NCI-H1105 (cell line): ENCODE measurements at places on chromosomes 7 and 10.

- DNase-seq: peak; percentile 82
Observed at GRCh38 chr10:80356563-80356988, at the start of the genes DYDC1 and DYDC2. DYDC1 (minus strand) TSS chr10:80356755; CDS start chr10:80352601, 4,154 bp downstream. DYDC2 (plus strand) TSS chr10:80356781; CDS start chr10:80362444, 5,663 bp downstream.

DNA sequence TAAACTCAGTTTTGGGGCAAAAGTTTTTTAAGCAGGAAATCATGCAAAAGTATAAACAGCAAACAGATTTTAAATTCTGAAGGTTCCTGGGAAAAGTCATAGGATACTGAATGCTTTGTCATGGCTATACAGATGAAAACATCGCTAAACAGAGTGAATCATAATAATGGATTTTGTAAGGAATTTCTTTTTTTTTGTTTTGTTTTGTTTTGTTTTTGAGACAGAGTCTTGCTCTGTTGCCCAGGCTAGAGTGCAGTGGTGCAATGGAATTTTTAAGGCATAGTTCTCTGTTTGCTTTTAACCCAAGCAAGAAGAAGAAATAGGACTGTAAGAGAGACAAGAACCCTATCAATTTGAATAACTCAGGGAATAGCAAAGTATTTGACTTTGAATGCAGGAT is 285.3 kb downstream of the NRG3 start:
- no peak for DNase-seq

GRCh38 chr7:155669717-155670505 is 25.4 kb downstream of the RBM33 start:
- no peak for DNase-seq

- no peak for DNase-seq
Observed at GRCh38 chr7:1706381-1706720, 36.3 kb downstream of the ELFN1 start.

- no peak for DNase-seq
Observed at GRCh38 chr10:91574236-91574635, 58.6 kb downstream of the PPP1R3C start.

- no peak for DNase-seq
Observed at GRCh38 chr10:17227367-17228090, 512 bp upstream of the VIM start.

DNA sequence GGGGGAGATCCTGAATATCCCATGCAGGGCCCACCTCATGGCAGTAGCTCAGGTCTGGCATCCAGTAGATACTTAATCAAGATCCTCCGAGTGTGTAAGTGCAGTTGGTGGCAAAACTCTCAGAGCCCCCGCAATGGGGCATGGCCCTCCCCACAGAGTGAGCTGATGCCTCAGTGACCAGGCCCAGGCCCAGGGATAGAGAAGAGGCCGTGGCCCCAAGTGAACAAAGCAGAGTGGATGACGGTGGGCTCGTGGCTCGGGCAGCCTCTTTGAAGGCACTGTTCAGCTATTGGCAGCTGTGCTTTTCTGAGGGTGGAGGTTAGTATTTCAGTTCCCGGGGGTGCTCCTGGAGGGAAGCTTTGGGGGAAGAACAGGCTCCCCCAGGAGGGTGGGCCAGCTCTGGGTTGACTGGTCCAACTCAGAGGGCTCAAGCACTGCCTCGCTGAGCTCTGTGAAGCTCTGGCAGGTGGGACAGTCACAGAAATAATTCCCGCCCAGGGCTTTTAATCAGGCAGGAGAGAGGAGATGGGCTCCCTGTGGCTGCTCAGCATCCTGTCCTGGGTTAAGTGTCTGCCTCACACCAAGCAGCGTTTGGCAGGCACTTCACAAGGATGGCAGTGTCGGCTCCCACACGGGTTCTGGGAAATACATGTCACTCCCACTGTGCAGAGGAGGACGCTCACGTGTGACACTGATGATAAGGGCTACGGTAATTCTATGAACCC is 583.6 kb downstream of the TCERG1L start:
- no peak for DNase-seq

DNA sequence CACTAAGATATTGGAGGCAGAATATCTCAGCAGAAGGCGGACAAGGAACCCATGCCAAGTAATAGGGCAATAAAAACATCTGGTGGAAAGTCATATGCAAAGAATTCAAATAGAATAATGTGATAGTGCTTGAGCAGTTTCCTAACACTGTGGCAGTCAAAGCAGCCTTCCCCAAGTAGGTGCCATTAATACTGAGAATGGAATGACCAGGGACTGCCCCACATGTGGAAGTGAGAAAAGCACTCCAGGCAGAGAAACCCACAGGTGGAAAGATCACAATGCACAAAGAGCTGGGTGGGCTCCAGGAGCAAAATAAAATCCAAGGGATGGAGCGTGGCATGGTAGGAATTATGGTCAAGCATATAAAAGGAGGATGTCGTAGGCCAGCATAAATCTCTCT is 64.4 kb upstream of the NME8 start:
- no peak for DNase-seq

GRCh38 chr10:10745291-10745690 is 272.4 kb upstream of the CELF2 start:
- DNase-seq: no peak

DNA sequence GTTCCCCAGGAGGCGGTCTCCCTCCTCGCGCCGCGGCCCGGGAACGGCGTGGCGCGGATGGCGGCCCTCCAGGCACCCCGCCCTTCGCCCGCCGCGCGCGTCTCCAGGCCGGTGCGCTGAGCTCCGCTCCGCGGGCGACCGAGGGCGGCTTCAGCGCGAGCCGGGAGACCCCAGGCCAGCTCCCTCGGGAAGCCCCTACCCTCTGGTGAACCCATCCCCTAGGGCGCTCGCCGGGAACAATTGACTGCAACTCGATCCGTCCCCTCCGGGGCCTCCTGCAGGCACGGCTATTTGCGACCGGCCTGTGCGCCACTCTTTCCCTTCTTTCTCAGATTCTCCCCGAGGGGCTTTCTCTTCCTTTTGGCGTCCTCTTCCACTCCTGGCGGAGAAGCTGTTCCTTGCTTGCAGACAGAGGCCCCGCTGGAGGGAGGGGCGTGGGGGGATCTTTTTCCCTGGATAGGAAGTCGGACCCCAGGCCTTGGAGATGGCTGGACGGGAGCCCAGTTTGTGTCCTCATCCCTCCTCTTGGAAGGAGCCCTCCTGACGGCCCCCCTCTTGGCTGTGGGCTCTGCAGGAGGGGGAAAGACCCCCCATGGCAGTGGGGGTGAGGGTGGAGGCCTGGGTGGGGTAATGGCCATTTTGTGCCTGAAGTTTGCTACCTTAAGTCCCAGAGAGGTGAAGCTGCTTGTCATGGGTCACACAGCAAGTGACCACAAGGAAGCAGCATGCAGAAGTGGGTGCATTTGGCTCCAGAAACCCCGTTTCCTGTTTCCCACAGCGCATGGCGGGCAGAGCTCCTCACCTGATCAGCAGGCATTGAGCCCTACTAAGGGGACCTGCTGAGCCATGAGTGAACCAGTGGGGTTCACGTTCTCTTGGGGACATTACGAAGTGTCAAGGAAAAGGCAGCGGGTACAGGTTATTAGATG is 171.2 kb upstream of the TNRC18 start:
- peak; percentile 28 for DNase-seq

DNA sequence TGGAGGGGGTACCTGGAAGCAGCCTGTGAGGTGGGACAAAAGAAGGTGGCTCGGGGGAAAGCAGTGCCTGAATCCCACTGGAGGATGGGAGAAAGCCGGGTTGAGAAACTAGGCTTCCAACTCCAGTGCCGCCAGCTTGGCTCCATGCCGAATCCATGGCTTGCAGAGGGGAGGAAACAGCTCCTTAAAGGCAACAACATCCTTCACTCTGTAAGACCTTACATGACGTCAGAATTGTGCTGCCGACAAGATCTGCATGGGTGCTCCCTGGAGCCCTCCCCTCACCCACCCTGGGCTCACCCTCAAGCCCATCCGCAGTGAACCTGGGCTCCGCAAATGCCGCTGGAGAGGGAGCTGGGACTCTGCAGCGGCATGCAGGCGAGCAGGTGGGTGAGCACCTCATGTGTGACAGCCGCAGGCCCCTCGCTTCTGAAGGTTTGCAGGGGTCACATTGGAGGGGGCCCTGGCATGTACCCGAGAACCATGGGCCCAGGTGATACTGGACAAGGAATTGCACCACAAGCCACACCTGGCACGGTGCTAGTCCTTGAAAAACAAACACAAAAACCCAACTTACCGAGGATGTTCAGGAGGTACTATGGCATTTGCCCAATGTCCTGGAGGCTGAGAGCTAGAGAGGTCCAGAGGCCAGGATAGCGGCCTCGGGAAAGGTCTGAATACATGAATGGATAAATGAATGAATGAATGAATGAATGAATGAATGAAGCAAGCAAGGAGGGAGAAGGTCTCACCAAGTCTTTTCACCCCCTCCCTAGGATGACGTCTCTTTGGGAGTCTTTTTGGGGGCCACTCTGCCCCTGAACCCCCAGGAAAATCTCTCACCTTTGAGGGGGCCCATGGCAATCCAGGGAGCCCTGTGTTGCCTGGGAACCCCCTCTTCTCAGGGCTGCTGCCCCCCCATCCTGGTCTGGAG is 238.6 kb upstream of the SHH start:
- DNase-seq: no peak

- DNase-seq: no peak
Observed at GRCh38 chr7:137360087-137360679, 16.6 kb upstream of the PTN start.

- DNase-seq: peak; percentile 52
Observed at GRCh38 chr10:17229967-17230682, 2.1 kb downstream of the VIM start.

DNA sequence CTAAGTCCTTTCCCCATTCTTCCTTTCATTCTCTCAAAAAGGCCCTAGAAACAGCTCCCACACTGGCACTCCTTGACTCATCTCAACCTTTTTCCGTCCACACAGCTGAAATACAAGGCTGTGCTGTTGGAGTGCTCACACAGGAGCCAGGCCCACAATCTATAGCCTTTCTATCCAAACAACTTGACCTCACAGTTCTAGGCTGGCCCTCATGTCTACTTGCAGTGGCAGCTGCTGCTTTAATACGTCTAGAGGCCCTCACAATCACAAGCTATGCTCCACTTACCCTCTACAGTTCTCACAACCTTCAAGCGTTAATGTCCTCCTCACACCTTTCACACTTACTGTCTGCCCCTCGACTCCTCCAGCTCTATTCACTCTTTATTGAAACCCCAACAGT is 12.0 kb upstream of the LRRC61 start:
- no peak for DNase-seq

GRCh38 chr7:99651290-99651689 is 28.5 kb downstream of the CYP3A5 start:
- DNase-seq: no peak

DNA sequence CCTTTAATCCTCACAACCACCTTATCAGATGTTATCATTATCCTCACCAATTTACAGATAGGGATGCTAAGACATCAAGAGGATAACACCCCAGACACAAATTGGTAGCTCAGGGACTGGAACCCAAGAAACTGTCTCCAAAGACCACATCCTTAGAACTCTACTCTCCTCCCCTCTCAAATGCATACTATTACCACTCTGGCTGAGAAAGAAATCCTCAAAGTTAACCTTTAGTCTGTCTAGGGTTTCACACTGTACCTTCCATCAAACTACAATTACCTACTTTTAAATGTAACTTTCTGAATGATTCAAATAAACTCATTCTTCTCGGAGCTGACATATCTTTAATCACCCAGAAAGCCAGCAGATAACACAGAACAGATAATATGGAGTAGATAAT is 6.6 kb downstream of the EZH2 start:
- no peak for DNase-seq

DNA sequence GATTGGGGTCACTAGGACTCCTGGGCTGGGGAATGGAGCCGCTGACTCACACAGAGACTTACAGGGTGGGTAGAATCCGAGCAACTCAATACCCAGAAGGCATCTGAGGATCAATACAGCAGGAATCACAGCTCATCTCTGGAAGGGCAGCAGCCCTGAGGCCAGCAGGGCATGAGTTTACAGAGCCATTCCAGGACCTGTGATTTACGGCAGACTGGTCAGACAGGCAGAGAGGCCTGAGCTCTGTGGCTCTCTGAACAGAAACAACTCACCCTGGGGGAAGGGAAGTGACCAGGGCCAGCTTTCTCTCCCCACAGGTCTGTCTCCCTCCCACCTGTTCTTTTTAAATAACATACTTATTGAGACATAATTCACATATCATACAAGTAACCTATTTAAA is 88.2 kb upstream of the CXCL12 start:
- no peak for DNase-seq

- DNase-seq: peak; percentile 91
Observed at GRCh38 chr7:21128062-21128817, 299.6 kb upstream of the SP4 start.

DNA sequence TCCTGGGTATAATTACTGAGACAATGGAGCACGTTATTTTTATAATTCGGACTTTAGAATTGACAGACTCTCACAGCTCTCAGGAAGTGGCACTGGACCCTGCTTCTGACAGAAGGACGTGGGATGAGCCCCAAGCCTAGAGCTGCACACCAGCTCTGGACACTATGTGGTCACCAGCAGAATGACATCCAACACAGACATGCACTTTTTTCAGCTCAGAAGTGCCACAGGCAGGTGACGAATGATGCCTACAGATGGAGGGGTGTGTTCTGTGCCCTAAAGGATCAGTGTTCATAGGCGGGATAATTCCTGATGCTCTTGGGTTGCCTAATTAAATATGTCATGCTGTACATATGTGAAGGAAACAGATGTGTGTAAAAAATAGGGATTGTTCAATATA is 87.9 kb downstream of the VIPR2 start:
- no peak for DNase-seq

DNA sequence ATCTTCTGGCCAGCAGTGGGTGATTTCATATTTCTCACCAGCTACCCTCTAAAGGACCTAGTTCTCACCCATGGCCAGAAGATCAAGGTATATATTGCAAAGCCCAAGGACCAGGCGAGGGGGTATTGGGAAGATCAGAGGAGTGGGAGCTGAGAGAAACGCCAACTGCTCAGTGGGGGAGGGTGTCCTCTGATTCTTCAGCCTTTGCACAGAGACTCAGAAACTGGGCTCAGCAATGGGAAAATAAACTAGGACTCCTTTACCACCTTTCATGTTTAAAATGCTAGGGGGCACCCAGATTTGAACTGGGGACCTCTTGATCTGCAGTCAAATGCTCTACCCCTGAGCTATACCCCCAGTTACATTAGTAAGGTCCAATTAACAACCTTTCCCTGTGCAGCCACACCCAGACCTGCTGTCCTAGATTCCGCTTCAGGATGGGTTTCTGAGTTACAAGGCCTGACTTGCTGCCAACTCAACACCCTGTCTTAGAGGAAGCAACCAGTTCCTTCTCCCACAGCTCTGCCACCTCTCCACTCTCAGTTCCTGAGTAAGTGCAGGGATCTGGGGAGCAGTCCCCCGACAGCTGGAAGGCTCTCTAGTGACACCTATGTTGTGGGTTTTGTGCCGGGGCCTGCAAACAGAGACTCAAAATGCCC is 93.5 kb downstream of the ZNF783 start:
- DNase-seq: no peak

GRCh38 chr10:67629461-67629971 is 66.5 kb downstream of the CTNNA3 start:
- DNase-seq: no peak

DNA sequence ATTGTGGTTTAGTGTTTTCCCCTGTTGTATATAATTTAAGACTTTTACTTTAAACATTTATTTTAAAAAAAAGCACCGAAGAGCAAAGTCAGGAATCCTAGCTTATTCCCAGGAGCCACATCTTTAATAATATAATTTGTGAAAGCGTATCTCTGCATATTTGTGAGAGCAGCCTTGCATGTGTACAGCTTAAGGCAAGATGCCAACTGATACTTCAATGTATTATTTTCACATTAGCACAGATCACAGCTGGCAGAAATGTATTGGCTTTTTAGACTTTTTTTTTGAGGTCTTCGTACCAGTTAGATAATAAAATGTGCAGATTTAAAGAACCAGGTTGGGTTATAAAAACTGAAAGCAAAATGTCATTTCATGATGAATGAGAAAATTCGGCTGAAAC is 845.7 kb upstream of the POT1 start:
- DNase-seq: peak; percentile 78

GRCh38 chr10:70543911-70544310 is 58.6 kb downstream of the PRF1 start:
- DNase-seq: no peak
